ENCODE measurements at places on chromosomes 6 and 20.

- no peak for DNase-seq
Observed at GRCh38 chr20:33145521-33145920, 22.4 kb upstream of the BPIFA2 start.

DNA sequence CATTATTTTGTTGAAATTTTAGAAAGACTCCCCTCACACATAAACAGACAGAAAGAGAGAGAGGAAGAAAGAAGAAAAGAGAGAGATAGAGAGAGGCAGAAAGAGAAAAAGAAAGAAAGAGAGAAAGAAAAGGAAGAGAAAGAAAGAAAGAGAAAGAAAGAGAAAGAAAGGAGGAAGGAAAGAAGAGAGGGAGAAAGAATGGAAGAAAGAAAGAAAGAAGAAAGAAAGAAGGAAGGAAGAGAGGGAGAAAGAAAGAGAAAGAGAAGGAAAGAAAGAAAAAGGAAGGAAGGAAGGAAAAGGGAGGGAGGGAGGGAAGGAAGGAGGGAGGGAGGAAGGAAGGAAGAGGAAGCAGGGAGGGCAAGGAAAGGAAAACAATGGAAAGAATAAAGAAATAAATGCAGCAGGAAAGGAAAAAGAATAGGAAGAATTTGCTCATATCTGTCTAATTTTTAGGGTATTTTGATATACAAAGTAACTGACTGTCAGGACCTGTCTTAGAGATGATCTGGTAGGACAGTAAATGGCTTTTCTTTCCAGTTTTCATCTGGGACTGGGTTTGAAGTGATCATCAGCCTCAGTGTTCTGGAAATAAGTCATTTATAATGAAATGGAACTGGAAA lies 325.6 kb downstream of the LAMA2 start:
- DNase-seq, result no peak

- no peak for DNase-seq
Observed at GRCh38 chr6:2799936-2800527, 34.8 kb downstream of the WRNIP1 start.

DNA sequence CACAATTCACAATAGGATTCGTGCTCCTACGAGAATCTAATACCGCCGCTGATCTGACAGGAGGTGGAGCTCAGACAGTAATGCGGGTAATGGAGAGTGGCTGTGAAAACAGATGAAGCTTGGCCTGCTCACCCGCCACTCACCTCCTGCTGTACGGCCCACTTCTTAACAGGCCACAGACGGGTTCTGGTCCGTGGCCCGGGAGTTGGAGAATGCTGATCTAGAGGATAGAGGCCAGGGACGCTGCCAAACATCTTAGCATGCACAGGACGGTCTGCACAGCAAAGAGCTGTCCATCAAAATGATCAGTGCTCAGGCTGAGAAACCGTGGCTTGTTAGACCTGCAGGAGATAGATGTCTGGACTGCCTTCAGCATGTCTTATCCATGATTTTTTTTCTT lies 186.4 kb downstream of the SASH1 start:
- no peak for DNase-seq

GRCh38 chr6:72414657-72415056 lies 207.2 kb upstream of the KCNQ5 start:
- DNase-seq, result no peak

DNA sequence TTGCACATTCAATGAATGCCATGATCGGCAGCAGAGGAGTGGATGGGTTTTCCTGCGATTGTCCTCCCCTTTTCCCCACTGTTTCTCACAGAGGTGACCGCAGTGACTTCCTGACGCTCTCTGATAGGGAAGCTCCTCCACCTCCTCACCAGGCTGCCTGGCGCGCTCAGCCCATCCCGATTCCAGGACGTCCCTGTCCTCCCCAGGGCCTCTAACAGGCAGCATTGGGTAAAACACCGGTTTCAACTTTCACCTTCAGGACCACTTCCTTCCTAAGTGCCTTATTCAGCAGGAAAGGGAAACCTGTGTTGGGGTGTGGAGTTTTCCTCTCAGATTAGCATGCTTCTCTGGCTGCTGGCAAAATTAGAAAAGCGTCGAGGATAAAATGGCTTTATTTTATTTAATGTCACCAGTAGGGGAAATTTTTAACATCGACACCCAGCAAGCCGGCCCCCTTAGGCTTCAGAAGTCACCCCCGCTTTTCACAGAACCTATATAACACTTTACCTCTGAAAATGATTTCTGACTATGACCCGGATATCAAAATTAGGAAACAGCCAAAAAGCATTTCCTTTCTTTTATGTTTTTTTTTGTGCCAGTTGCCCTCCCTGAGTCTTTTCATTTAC lies 570.4 kb upstream of the GJE1 start:
- no peak for DNase-seq
